ENCODE measurements at places on chromosomes 3 and 15.

DNA sequence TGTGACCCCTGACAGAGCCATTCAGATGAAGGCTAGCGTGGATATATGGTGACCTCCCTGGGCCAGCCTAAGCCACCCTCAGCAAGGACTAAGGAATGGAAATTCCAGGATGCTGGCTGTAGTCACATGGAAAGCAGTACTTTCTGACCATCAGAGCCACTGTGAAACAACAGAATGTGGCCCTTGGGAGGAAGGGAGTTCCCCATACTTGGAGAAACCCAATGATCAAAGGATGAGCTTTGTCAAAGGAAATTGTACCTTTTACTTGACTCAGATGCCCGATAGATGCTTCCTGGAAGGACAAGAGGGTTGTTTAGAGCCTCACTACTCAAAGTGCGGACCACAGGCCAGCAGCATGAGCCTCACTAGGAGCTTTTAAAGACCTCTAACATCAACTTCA, 484.5 kb upstream of the PROK2 start:
- no peak for DNase-seq

DNA sequence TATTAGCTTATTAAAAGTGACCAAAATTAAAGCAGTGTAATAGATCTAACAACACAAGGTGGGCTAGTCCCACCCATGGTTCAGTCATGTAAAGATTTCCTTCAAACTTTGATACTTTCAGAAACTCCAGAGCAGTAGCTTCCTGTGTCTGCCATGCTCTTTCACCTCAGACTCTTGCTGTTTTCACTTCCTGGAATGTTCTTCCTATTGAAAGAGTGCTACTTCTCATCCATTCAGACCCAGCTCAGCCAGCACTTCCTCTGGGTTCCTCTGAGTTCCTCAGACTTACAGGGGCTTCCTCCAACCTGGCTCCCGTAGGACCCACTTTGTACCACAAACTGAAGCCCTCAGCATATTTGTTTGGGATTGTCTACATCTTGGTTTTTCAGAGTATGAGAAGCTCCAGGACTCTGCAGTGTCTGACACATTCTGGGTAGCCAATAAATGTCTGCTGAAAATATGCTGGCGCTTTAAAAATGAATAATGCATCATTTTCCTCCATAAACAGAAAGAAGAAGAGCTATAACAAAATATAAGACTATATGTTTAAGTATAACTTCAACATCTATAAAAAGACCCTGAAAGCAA, 18.0 kb downstream of the NCEH1 start:
- DNase-seq = no peak

GRCh38 chr3:94978084-94978483, 915.2 kb downstream of the NSUN3 start:
- DNase-seq = no peak

DNA sequence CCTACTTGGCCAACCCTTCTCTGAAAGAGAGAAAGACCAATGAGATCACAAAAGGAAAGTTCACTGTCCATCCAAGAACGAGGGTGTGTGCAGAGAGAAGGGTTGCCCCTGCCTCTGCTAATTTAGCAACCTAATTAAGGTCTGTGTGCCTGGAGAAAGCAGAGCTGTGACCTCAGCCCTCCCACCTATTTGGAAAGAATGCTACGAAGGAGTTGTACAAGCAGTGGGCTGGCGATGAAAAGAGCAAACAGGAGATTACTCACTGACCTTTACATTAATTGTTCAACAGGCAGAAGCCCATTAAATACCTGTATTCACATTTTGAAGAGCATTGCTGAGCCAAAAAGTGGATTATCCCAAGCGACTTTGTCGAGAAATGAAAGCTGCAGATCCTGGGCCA, 314.9 kb downstream of the NTRK3 start:
- no peak for DNase-seq

GRCh38 chr15:91068436-91068835, 31.6 kb upstream of the SV2B start:
- no peak for DNase-seq

DNA sequence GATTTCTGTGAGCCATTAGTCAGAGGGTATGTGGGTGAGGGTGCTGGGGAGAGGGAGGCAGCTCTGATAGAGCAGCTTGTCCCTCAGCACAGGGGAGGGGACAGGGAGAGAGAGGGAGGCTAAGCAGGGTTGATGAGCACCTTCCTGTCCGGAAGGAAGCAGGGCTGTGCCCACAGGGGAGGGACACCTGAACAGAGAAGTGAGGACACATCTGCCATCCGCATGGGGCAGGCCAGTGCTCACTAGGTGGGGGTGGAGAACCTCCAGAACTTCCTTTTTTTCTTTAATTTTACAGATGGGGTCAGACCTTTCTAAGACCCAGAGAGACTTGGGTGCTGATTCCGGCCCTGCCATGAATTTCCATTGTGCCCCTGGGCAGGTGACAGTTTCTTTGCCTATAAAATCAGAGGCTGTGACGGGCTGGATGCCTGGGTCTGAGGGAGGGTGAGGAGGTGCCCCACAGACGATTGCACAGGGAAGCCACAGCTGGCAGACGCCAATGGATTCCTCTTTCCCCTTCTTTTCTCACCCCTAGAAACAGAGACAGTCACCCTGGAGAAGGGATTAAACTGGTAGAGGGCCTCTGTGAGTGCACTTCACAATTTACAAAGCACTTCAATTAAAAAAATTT, 4.1 kb upstream of the TGM5 start:
- DNase-seq = no peak

- no peak for DNase-seq
Observed at GRCh38 chr3:173825730-173826129, 428.2 kb downstream of the NLGN1 start.

DNA sequence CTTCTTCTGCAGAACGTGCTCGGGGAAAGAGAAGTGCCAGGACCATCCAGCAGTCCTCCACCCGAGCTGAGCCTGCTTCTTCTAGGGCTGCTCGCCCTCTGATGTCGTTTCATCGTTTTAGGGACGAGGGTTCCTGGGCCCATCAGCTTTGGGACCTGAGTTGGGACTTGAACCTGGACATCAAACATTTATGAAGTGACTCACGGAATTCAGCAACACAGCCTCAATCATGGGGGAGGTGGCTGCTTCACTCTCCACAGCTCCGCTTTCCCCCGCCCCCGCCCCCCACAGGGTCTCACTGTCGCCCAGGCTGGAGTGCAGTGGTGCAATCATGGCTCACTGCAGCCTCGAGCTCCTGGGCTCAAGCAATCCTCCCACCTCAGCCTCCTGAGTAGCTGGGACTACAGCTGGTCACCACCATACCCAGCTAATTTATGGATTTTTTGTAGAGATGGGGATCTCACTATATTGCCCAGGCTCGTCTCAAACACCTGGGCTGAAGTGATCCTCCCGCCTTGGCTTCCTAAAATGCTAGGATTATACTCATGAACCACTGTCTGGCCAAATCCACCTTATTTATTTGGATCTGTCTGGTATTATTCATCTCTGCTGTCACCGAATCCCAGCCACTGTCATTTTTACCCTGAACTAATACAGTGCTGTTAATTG, 725 bp upstream of the SCAMP2 start:
- DNase-seq = peak; percentile 36

GRCh38 chr3:61575893-61576292, 14.5 kb downstream of the PTPRG start:
- no peak for DNase-seq

- DNase-seq = no peak
Observed at GRCh38 chr3:155730843-155731242, 14.0 kb downstream of the PLCH1 start.

- no peak for DNase-seq
Observed at GRCh38 chr15:101521591-101521990, 32.1 kb upstream of the PCSK6 start.

DNA sequence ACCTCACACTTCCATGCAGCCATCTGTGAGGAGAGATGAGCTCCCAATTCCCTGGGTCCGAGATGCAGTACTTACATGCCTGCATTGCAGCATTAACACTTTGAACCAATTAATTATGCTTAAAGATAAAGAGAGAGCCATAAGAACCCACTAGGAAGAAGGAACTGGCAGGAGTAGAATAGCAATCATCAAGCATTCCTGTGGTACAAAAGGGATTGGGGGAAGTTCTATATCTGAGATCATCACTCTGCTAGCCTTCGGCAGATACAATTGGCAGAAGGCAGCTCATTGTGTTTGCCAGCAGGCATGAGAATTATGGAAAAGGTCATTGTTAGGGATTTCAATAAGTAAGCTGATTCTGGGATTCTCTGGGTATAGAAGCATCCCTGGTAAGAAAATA, 891.4 kb downstream of the NTRK3 start:
- DNase-seq = no peak

DNA sequence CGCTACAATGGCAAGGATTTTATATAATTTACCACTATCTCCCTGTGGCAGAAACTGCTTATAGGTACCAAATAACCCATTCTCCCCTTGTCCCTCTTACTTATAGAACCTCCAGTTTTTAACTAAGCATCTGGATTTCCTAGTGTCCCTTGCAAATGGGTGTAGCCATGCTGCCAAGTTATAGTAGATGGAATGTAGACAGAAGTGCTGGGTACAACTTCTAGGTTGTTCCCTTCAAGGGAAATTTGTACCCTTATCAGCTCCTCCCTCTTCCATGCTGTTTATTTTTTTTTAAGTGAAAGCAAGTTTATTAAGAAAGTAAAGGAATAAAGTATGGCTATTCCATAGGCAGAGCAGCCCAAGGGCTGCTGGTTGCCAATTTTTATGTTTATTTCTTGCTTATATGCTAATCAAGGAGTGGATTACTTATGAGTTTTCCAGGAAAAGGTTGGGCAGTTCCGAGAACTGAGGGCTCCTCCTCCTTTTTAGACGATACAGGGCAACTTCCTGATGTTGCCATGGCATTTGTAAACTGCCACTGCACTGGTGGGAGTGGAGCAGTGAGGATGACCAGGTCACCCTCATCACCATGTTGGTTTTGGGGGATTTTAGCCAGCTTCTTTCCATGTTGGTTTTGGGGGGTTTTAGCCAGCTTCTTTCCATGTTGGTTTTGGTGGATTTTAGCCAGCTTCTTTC, 40.1 kb upstream of the TM4SF19 start:
- DNase-seq = no peak

DNA sequence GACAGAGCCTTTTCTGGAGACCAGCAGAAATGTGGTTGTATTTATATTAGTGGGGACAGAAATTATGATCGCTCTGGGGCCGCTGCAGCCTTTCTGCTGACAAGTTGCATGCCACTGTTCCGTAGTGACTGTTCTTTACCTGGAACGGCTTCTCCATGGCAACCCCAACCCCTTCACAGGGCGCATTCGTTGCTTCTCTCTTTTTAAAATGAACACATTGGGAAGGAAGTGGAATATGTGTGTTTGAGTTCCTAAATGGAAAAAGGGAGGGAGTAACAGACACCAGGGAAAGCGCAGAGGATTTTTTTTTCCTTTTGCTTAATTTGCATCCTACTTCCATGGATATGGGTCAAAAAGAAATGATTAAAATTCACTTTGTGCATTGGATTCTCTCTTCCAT, 482.0 kb upstream of the SUCLG2 start:
- no peak for DNase-seq

DNA sequence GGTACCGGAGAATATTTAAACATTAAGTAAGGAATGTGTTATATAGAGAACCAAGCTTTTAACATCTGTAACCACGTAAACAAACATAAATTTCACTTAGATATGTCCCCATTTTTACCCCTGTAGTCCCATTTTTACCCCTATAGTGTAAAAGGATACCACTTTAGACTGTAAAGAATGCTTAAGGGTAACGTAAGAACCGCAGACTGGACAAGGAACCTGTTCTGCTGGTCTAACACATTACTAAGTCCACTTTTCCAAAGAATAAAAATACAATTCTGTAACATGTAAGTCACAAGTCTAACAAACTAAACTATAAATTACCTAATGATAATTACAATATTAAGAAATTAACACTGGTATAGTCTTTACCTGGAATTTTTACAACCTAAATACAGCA, 2.9 kb downstream of the SLC12A6 start:
- DNase-seq = no peak

- DNase-seq = peak; percentile 82
Observed at GRCh38 chr3:126134219-126134975, 46.0 kb downstream of the ALDH1L1 start.

GRCh38 chr3:64488939-64489338, 198.9 kb downstream of the ADAMTS9 start:
- DNase-seq = no peak

DNA sequence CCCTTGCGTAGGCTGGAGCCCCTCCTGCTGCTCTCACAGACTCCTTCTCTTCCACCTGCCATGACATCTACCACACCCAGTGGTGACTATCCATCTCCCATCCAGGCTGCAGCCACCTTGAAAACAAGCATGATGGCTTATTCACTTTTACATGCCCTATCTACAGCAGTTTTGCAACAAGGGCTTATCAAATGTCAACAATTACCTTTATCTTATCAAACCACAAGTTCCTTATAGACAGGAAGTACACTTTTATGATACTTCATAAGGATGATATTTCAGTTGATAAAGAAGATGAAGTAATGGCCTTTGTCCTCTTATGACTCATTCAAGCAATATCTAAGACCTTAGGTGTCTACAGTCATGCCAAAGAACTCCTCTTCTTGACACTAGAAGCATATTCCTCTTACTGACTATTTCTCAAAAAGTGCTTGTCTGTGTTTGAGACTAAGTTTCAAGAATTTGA, 125.3 kb upstream of the SPRED1 start:
- DNase-seq = no peak

DNA sequence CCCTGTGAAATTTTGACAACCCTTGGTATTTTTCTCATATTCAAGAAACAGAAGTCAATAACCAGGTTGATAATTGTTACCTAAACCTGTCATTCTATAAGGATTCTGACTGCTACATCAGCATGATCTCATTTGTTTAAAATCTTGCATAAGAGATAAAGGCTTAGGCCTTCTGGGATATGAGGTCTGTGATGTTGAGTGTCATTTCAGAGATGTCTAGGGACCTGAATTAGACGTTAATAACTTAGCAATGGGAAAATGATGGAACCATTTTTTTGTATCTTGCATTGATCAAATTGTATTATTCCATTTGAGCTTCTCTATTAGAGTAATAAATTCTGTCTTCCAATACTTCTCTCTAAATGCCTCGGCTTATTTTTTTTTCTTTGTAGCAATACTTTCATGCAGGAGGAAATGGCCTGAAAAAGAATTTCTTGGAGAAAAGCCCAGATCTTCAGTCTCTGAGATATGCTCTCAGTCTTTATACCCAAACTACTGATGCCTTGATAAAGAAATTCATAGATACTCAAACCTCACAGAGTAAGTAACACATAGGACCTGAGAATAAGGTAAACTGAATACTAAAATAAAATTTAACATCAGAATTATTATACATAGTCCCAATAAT, 589.3 kb downstream of the UNC13C start:
- DNase-seq = no peak

DNA sequence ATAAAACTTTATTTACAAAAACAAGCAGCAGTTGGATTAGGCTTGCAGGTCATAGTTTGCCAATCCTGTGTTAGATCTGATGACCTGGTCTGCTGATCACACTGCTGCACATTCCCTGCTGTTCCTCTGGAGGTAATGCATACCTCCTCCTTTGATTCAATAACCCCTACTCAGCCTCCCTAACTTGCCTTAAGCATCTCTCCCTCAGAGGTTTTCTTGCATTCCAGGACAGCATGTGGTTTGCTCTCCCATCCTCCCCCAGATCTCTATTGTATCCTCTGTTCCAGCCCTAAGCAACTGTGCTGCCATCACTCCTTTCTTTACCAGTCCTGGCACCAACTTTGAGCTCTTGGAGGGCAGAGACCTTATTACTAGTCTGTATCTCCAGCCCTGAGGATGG, 63.4 kb downstream of the CACNA2D3 start:
- DNase-seq = no peak
